ENCODE measurements at places on chromosomes 5 and 9.
A peak's percentile ranks its signal among the peaks of the same experiment; 100 is the strongest.

DNA sequence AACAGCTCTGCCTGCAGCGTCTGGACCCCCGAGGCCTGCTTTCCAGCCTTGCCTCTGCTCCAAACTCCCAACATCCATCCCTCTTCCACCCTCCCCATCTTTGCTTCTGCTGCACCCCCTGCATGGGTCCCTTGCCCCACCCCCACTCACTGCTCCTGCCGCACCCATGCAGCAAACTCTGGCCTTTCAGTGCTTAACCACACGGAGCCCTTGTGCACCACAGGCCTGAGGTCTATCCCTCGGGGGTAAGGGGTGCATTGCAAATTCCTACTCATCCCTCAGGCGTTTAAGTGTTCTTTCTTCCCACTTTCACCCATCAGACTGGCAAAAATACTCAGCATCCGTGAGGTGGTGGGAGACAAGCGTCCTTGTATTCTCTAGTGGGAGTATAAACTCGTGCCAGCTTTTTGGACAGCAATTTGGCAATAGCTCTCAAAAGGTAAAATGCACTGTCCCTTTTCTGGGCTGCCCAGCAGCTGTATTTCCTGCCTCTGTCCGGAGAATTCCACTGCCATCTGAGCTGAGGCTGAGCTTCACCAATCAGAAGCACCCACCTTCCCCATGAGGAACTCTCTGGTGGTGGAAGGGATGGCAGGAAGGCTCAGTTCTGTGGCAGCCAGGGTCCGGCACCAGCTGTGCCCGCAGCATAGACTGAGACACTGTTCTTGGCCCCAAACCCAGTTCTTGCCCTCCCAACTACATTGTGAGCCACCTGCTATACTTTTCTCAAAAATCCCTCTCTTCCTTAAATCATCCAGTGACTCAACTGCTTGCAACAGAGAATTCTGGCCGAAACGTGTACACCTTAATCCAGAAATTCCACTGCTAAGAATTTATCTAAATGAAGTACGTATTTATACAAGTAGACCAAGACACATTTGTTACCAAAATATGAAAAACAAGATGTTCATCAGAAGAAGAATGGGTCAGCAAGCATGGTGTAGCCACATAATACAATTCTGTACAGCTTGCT lies 15.0 kb downstream of the PSMB7 start:
- DNase-seq, result no peak

DNA sequence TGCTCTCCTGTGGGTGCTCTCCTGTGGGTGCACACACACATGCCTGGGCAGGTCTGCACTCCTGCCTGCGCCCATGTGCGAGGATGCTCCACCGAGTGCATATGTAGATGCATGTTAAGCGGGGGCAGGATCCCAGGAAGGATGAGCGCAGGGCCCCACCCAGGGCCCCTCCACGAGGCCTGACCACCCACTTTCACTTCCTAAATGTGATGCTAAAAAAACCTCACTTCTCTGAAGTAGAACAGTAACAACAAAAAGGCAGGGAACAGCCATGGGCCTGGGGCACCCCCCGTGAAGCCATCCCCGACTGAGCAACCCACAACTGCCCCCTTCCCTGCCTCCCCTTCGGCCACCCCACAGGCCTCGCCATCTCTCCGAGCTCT lies 48.2 kb upstream of the SARDH start:
- no peak for DNase-seq

GRCh38 chr5:34703767-34704713 lies 47.9 kb downstream of the RAI14 start:
- DNase-seq, result no peak

DNA sequence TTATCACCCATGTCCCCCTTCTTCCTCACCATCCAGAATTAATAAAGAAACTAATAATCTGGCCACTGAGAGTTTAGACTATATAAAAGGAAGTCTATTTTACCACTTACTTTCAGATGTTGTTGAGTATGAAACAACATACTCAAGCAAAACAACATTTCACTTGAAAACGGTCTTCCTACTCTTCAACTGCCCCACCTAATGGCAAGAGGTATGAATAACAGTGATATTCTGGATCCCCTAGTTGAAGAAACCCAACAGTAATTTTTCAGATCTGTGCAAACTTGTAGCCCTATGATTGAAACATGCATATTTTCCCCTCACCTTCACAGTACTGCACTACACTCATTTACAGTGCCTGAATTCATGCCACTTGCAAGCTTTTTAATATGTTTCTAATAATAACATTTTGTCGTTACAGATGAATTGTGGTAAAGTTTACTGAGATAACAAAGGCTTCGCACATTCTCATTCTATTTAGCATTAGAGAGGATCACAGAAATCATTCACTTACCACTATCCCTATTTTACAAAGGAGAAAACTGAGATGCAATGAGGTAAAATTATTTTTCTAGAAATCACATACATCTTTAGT lies 267.9 kb upstream of the PDE4D start:
- DNase-seq, result no peak

DNA sequence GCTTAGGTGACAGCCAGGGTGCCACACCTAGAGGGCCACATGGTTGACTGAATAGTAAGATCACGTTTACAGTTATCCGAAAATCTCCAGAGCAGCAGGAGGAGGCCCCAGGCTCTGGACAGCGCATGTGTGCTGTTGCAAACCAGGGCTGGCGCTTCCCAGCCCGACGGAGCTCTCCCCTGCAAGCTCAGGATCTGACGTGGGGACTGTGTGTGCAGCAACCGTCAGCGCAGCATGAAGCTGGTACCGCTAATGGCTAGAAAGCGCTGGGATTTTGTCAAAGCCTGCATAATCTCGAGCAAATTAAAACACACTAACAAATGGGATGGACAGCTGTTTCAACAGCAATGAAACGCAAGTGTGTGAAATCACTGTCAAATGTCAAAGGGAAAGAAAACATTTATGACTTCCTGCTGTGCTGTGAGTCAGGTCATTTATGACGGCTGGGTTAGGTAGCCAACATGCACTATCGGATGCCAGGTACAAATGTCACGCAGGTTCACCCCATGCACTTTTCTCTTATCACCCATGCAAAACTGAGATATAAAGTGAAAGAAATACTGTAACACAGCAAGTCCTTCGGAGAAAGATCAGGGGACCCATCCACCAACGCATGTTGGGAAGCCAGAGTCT lies 7.5 kb downstream of the SURF4 start:
- DNase-seq, result no peak

GRCh38 chr5:78779771-78780616 lies 131.4 kb upstream of the LHFPL2 start:
- no peak for DNase-seq

- DNase-seq, result peak; percentile 51
Measured at GRCh38 chr9:70668751-70669150, 254.3 kb upstream of the KLF9 start.

DNA sequence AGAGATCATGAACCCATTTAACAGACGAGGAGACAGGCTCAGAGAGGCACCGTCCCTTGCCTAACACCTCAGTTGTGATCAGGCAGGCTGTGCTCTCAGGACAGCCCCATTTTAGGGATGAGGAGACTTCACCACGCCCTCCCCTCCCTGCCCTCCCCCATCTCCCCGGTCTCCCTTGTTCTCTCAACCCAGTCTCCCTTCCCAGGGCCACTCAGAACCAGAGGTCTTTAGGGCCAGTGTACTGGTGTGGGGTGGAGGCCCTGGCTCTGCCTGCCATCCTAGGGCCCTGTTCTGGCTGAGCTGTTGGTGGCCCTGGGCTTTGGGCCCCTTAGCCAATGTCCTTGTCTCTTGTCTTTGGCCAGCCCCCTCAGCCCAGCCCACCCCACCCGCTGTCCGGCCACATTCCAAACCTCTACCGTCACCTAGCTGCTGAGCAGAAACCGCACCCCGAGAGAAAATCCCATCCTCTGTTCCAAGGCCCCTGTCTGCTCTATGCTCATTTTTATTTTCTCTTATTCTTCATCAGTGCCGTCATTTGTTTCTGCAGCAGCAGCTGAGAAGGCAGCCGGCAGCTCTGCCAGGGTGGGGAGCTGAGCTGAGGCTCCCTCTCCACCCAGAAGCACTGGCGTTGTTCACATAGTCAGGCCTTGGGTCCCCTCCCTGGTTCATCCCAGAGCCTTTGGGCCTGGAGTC lies 33.9 kb downstream of the OLFML2A start:
- no peak for DNase-seq

DNA sequence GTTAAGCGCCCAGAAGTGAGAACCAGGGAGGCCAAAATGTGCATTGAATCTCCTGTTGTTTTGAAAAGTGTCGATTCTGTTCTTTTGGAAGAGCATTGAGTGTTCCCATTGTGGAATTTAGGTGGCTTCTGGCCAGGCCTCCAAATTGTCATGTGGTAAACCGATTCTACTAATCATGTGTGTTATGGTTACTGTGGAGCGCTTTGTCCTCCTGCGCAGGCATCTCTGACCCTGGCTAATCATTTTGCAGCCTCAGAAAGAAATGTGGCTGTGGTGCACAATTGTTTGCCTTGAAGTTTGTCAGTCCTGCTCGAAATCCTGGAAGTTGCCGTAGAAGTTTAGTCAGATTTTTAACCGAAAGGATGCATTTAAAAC lies 121.3 kb downstream of the RASGRF2 start:
- no peak for DNase-seq

GRCh38 chr5:10704949-10705621 lies 55.9 kb downstream of the DAP start:
- no peak for DNase-seq

DNA sequence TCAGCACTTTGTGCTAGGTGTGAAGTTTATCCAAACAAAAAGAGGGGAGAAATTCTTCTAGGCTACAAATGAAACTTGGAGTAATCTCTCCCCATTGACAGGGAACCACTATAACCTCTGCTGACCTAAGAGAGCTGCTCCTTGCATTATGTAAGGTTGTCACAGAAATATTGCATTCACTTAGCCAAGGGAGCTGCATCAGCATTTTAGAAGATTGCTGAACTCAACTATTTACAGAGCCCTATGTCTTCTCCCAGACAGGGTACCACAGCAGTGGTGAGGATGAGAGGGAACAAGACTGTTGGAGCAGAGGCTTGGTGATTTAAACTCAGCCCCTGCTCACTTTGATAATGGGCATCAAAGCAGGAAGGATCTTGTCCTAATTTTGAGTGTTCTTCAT lies 362.0 kb downstream of the TMEM38B start:
- DNase-seq, result no peak

DNA sequence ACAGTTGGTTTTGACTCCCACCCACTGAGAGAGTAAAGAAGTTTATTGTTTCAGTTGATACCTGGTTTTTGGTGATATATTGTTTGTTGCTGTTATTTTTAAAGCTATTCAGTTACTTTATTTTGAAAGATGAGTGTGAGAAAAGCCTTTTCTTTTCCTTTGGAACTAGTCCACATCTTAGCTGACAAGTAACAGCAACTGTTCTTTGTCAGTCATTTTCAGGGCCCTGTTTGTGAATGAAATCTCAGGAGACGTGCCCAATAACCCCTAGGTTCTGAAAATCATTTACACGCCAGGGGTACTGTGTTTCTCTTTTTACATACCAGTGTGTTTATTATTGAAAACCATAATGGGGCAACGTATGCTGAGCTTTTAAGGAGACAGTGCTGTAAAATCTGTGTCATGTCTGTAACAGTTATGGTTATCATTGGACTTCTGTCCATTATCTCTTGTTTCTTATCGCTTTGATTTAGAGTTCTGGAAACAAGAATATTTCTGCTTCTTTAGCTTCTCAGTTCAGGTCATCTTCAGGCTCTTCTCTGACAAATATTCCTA lies 75.0 kb downstream of the LIX1 start:
- no peak for DNase-seq

DNA sequence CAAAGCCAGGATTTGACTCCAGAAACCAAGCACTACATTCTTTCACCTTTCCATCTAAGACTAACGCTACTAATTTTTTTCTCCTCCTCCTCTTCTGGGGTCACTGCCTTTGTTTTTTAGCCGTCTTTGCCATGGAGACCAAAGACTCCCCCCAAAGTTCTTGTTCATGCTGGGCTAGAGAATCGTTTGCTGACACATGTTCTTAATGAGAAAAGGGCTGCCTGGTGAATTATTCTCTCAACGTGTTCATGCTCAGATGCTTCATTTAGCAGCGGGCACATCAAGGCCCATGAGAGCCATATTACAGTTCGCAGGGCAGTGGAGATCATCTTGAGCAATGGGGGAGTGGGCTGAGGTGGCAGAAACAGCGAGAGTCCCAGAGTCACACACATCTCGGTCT lies 134.9 kb downstream of the SLIT3 start:
- DNase-seq, result no peak

DNA sequence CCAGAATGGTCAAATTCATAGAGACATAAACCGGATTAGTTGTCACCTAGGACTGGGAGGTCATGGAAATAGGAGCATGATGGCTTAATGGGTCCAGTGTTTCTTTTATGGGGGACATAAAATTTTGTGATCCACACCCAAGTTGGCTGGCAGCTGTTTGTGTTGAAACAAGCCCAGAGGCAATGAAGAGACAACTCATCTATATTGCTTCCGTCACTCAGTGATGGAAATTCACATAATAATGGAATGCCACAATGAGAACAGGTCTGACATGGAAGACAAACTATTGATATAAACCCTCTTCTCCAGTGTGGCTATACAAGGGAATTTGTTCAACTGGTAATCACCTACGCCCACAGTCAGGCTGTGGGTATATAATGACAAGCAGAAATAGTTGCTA lies 173.2 kb downstream of the GNA14 start:
- no peak for DNase-seq

GRCh38 chr5:54924487-54924886 lies 60.9 kb downstream of the ESM1 start:
- DNase-seq, result no peak

DNA sequence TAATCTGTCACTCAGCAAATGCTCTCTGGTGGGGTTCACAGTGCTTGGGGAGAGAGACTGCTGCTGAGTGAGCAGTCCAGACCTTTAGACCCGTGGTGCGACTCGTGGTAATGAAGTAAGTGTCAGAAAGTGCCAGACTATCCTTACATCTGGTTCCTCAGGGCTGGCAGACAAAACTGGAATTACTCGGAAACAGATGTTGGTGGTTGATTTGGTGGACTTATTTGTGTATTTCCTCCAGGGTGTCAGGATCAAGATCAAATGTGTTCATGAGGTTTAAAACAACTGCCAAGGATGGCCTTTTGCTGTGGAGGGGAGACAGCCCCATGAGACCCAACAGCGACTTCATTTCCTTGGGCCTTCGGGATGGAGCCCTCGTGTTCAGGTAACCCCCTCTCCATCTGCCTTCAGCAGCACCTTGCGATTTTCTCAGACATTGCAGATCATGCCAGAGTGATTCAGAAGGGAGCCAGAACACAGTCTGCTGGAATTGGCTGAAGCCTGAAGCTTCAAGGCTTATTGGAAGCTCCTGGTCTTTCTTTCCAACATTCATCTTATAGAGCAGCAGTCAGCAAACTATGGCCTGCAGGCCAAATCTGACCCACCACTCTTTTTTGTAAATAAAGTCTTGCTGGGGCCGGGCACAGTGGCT lies 105.2 kb downstream of the LIFR start:
- no peak for DNase-seq

GRCh38 chr5:95809414-95809960 lies 13.0 kb downstream of the GLRX start:
- DNase-seq, result peak; percentile 25

GRCh38 chr9:6692881-6693361 lies 47.4 kb upstream of the GLDC start:
- no peak for DNase-seq

Data from cerebellar nuclear complex (tissue), 1 donor.